Stimulated activated CD4-positive, alpha-beta T cell treated with anti-CD3 and anti-CD28 coated beads, Interleukin-15, amount 100 ng/mL, for 1 hour (primary cell): ENCODE measurements at places on chromosomes 16 and 17.

- DNase-seq: no peak
Measured at GRCh38 chr17:75847614-75848522, 3.7 kb upstream of the UNC13D start.

DNA sequence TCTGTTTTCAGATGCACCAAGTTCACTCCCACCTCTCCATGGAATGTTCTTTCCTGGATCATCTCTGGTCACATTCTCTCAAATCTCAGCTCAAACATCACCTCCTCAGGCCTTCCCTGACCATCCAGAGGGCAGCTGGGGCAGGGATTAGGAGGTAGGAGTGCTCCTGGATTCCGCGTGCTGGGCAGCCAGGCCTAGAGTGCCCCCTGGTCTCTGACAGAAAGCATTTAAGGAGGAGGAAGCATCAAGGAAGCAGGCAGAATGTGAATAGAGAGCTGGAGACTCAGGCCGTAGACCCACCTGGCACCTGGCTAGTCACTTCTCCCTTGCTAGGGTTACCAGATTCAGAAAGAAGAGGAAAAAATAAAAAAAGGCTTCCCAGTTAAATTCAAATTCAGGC, 2.5 kb upstream of the CYB561 start:
- no peak for DNase-seq

DNA sequence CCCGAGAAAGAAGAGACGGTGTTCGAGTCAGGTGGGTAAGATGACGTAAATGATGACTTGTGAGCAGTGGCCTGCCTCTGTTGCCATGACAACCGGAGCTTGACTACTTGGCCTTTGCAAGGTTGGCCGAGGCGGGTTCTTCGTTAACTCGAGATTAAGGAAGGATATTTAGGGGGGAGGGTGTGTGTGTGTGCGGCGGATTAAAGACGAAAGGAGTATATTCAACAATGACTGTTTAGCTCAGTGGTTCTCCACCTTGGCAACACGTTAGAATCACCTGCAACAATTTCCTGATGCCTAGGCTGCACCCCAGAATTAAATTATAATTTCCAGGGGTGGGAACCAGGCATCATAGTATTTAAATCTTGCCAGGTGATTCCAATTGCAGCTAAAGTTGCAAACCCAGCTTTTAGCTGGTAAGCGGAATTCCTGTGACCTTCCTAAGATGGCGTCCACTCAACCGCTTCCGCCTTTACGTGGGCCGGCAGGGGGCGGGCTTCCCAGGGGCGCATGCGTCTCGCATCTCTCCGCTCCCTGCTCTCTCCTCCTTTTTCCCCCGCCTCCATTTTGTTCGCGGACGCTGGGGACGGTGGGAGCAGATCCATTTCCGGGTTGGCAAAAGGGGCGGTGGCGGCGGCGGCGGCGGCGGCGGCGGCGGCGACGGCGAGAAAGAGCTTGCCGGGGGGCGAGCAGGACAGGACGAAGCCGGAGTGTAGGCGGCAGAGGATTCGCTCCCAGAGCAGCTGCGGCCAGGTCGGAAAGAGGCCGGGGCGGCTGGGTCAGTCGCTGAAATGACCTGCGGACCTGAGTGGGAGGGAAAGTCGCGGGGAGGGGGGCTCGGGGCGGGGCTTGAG, at the start of gene WIPF2:
WIPF2 (plus strand) TSS at position 565 of the 854 bp plus-strand sequence. CDS start 37,156 bp downstream, outside the sequence.
- peak; percentile 90 for DNase-seq

DNA sequence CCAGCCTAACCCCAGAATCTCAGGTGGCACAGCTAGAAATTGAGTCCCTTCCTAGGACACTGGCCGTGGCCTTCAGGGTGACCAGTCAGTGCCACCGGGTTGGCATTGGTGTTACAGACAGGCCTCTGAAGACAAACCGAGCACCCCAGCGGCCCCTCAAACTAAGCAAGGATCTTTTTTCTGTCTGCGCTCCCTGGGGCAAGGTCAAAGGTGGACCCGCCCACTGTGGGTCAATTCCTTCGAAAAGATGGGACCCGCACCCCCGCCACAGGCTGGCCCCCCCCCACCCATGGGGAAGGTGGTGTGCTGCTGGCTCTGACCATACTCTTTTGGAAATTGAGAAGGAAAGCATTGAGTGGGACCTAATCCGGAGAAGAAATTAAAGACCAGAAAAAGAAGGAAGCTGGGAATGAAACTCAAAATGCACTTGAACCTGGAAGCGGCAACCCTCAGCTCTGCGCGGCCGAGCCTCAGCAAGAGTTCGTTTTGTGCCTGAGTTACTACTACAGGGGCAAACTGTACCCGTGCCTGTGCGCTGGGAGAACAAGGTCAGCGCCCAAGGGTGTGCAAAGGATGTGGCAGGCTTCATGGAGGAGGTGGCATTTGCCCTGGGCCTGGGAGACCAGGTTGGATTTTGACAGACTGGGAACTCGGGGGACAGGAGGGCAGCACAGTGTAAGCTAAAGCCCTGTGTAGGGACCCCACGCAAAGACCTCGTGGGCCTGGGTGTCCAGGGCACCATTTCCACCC, 20.4 kb downstream of the TMC6 start:
- DNase-seq: no peak

DNA sequence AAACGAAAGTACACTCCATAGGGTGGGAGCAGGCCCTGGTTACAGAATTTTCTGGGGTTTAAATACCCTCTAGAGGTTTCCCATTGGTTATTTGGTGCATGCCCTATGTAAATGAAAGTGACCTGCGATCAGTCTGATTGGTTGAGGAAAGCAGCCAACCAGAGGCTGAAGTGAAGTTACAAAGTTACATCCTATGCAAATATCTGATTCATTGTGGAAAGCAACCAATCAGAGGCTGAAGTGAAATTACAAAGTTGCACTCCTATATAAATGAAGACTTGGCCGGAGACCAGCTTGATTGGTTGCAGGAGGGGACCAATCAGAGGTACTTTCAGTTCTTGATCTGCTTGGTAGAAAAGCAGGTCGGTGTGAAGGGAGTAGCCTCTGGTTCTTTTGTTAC, 24.4 kb downstream of the NAA60 start:
- DNase-seq: no peak

- DNase-seq: no peak
Measured at GRCh38 chr16:51907680-51908079, 639.3 kb downstream of the TOX3 start.

DNA sequence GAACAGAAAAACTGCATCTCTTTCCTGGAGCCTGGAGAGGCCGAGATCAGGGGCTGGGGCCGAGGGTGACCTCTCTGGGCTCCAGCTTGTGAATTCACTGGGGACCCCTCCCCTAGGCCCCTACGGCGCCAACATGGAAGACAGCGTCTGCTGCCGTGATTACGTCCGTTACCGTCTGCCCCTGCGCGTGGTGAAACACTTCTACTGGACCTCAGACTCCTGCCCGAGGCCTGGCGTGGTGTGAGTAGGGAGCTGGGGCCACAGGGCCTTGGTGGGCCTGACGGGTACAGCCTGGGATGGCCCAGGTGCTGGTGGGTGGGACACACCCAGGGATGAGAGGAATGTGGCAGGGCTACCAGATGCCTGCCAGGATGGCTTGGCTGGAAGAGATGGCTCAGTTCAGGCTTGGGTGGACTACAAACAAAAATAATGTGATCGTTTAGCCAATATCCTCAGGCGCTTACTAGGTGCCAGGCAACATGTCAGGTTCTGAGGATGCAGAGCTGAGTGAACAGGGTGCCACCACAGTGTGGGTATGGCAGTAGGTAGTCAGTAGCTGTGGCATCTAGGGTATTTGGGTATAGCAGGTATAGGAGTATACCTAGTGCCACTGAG, 1.8 kb downstream of the CCL22 start:
- no peak for DNase-seq

- peak; percentile 55 for DNase-seq
Measured at GRCh38 chr17:64306850-64307463, 43.9 kb upstream of the TEX2 start.

GRCh38 chr17:76199469-76199868, 40.8 kb downstream of the RNF157 start:
- peak; percentile 25 for DNase-seq

GRCh38 chr16:12737563-12737962, 66.1 kb downstream of the CPPED1 start:
- DNase-seq: no peak

- DNase-seq: no peak
Measured at GRCh38 chr17:77366558-77367245, 225.9 kb downstream of the SEC14L1 start.

DNA sequence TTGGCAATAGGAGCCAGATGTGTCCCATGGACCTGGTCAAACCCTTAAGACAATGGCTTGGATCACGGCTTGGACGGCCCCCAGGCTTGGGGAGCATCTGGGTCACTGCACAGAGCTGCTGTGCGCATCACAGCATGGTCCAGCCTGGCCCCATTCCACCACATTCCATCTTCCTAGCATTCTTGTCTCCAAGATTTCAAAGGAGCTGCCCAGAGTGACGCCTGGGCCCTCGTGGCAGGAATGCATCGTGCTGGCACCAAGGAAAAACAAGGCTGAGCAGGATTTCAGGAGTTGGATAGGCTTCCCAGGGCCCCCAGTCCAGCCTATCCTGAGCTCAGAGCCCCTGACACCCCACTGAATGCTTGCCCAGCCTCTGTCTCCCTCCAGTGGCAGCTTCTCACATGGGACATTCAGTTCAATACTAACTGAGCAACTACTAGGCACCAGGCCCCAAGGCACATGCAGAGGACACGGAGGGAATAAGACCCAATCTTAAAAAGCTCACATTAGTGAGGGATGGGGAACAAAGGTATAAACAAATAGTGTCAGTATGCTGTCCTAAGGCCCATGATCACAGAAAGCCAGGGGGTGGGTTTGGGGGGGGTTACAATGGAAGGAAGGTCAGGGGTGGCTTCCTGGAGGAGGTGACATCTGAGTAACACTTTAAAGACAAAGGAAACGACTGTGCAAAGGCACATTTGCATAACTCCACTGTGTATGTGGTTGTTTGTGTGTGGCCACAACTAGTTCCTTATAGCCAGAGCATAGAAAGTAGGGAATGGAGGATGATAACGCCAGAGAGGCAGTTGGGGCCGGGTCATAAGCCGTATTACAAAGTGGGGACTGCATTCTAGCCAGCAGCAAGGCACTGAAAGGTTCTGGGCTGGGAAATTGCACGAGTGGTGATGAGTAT, 34.1 kb downstream of the TK2 start:
- DNase-seq: no peak

GRCh38 chr16:4746215-4746614, 11.9 kb downstream of the DNAAF8 start:
- DNase-seq: no peak
